ENCODE measurements at places on chromosomes 6 and 20. TPM values are rescaled to one million over a fixed set of nuclear protein-coding genes. Genes with fewer than 3 reads are reported as not detected.

- DNase-seq: no peak
Measured at GRCh38 chr6:12585497-12585958, 131.0 kb upstream of the PHACTR1 start.

GRCh38 chr6:115302731-115303130 lies 758.0 kb downstream of the FRK start:
- DNase-seq: no peak

Gene ETV7
- total RNA-seq: not detected

Gene NHLRC1
- 3.0 TPM for total RNA-seq

Gene CCN5
- total RNA-seq: 10.3 TPM
